Stimulated activated CD8-positive, alpha-beta memory T cell treated with anti-CD3 and anti-CD28 coated beads, Interleukin-7, amount 100 ng/mL, for 1 hour (primary cell): ENCODE measurements at places on chromosomes 11 and 22.

DNA sequence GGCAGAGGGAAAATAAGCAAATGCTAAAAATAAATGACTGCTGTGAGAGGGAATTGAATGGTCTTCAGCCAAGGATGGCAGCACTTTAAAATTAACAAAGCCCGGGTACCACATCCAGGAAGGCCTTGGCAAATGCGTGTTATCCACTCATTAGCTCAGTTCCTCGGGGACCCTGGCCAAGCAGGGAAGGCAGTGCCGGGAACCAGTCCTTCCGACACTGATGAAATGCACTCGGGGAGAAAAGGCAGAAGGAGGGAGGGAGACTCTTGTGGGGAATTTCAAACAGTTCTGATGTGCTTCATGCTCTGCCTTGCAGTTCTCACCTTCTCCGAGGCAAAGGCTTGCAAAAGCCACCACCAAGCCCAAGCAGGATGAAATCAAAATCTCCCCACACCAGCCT is 38.3 kb downstream of the CLPB start:
- no peak for DNase-seq

GRCh38 chr22:36864454-36865215 is 3.8 kb downstream of the NCF4 start:
- DNase-seq = no peak

DNA sequence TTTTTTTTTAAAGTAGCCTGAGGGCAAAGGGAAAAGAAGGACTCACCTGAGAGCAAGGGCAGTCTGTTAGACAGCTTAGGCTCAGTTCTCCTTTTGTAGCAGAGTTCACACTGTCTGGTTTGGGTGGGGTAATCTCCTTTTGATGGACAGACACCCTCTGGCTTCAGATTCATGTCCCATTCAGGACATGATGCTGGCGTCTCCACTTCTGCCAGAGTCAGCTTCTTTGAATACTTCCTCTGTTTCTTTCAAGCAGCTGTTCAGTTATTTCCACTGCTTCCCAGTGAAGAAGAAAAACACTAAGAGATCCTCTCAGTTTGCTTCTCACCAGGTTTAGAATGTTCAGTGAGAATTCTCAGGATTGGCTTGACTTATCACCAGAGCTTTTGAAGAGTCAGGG is 79.0 kb upstream of the HSD17B12 start:
- no peak for DNase-seq

GRCh38 chr11:119481667-119482400 is 58.9 kb upstream of the THY1 start:
- DNase-seq = no peak

DNA sequence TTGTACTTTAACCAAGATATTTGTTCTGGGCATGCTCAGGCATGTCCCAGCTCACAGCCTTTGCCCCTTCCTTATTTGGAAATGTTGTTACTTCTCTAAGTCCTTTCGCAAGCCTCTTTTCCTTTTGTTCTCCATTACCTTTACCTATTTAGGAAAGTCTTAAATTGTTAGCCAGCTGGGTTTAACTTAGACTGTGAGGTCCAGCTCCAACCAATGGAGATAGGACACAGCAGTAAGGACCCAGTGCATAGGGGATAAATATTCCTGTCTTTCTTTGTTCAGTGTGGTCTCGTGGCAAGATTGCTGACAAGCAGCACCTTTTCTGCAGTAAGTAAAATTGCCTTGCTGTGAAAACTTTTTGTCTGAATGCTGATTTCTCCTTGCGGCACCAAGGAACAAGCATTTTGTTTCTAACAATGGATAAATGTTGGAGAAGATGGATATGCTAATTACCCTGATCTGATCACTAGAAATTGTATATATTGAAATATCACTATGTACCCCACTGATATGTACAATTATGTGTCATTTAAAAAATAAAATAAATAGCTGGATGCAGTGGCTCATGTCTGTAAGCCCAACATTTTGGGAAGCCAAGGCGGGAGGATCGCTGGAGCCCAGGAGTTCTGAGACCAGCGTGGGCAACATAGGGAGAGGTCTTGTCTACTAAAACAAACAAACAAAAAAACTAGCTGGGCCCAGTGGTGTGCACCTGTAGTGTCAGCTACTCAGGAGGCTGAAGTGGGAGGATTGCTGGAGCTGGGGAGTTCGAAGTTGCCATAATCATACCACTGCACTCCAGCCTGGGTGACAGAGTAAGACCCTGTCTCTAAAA is 31.9 kb upstream of the FTH1 start:
- DNase-seq = no peak

DNA sequence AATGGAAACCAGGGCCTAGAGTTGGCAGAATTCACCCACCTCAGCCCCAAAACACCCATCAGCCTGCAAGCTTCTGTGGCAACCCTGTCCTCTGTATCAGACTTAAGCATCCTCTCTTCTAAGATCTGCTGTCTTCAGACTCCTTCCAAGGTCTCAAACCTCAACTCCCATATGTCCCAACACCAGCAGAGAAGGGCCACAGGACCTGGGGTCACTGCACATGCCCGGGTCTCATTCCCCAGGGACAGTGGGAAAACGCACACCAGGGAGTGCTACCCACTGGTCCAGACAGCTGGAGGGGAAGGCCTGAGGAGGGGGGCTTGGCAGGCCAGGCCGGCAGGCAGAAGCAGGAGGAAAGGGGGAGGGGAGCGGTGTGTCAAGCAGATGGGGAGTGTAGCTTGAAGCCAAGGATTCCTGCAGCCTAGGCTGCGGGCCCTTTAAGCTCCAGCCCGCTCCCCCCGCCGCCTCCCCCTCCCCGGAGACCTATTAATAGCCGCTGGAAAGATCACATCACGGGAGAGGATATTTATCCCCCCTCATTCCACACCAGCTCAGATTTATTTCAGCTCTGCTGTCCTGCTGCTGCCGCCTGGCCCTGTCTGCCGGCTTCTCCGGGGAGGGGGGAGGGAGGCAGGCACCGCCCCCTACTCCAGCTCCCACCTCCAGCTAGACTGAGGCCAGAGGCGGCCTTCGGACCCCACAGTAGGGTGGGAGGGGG is 16.7 kb downstream of the BCL9L start:
- DNase-seq = no peak

- no peak for DNase-seq
Measured at GRCh38 chr11:69540118-69541000, 58.9 kb downstream of the LINC01488 start.

- DNase-seq = no peak
Measured at GRCh38 chr11:61119055-61119454, 16.8 kb downstream of the CD5 start.

- DNase-seq = no peak
Measured at GRCh38 chr11:26276798-26277424, 55.0 kb upstream of the ANO3 start.

DNA sequence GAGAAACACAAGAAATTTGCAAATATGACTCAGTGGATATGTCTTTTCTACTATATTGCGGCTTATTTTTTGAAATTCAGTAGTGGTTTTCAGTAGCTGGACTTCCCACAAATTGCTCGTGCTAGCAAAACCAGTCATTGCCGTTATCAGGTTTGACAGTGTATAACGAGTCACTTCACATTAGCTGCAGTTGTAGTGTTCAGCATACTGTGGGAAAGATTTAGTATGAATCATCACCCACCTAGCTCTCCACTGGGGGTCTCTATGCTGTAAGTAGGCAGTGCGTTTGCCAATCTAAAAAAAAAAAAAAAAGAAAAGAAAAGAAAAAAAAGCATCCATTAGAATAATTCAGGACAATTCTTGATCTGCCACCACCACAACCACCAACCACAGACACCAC is 1318.9 kb downstream of the LRRC4C start:
- DNase-seq = no peak

- DNase-seq = no peak
Measured at GRCh38 chr11:128662076-128662475, 31.8 kb upstream of the FLI1 start.

DNA sequence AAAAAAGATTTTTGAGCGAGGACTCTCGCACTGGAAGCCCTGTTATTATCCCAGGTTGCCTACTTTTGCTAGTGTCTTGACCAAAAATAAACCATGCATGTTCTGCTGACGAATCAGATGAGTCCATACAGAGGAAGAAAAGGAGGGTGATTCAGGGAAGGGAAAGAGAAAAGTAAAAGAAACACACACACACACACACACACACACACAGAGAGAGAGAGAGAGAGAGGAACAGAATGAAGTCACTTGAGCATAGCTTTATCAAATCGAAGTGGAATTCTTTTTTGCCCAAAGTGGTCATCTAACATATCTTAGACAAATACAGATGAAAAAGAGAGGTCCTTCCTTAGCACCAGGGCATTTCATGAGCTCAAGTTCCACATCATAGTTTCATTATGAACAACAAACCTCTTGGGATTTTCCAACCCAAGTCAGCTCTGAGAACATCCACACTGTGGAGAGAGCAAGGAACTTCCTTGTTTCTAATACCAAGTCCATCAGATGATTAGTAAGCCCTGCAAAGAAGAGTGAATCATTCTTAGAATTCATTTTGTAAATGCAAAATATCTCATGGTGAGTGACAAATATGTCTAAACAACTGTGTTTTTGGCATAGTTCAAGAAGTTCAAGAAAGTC is 7.7 kb upstream of the MMP12 start:
- DNase-seq = no peak

DNA sequence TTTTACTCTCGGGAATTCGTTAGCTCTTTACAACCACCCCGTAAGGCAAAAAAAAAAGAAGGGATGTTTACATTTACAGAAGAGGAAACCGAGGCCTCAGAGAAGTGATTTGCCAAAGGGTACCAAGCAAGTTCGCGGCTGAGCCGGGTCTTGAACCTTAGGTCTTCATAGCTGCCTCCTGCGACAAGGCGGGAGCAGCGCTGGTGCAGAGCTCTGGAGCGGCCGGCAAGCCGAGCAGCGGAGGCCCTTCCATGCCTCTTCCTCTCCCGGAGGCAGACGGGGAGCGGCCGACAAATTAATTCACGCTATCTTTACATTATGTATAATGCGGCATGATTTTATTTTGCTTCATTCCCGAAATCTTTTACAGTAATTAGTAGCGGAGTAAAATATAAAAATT is 536.3 kb downstream of the INSC start:
- no peak for DNase-seq

DNA sequence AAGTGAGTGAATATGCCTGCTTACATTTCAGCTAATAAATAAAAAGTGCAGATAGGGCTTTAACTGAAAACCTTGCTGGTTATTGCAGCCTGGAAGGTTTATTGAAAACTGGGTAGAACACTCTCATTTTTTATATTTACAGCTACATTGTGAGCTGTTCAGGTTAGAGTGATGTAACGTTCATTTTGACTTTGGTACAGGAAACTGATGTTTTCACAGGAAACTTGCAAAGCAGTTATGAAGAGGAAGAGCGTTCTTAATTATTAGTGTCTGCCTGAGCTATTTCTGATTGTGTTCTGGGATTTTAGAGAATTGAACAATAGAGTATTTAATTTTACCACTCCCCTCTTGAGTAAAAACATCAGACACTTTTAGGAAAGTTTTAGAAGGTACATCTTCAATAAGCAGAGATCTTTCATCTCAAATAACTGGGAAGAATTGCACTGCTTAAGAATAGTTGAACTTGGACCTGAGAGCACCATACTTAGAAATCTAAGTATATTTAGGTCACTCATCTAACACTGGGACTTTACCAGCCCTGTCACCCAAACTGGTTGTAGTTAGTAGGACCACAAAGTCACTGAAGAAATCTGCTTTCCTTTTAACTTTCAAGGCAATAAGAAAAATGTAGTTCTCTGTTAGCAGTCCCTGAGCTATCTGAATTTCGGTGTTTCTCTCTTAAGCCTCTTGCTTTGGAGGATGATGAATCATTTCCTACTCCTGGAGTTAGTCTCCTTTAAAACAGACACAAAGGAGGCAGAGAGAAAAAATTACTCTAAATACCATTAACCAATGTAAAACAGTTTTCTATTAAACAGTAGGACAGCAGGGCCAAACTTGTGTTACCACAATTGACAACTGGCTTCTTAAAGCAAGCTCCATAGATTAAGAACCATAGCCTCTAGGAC is 128.6 kb upstream of the DDI1 start:
- no peak for DNase-seq

- DNase-seq = no peak
Measured at GRCh38 chr11:112216561-112217105, 9.6 kb upstream of the PTS start.

GRCh38 chr11:69880041-69880825 is 61.0 kb upstream of the FGF3 start:
- no peak for DNase-seq

DNA sequence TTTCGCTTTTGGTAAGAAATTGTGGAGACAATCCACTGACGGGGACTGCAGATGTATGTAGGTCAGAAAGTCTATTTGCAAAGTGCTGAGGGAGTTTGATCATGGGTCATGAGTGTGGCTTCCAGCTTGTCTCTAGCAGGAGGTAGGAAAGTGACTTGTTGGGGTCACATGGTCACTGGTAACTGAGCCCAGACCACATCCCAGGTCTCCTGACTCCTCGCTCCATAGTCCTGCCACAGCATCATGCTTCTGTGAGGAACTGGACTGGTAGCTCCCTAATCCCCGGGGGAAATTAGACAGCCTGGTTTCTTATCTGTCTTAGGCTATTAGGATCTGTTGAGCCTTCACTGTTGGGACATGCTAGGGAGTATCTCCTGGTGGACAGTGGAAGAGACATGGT is 142.1 kb downstream of the MYO18B start:
- DNase-seq = no peak

DNA sequence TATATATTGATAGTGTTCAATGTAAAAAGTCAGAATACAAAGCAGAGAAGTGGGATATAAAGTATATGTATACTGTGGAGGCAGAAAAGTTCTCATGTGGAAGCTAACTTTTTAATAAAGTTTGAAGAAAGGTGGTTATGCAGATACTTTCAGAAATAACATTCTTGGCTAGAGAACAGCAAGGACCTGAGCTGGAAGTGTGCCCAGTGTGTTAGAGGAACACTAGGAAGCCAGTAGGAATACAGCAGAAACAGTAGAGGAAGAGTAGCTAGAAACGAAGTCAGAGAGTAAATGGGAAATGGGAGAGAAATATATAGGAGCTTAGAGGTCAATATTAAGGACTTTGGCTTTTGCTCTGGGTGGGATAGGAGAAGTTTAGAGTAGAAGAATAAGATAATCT is 464.9 kb upstream of the CCDC90B start:
- DNase-seq = no peak

GRCh38 chr11:128759597-128759996 is 65.7 kb downstream of the FLI1 start:
- DNase-seq = no peak

GRCh38 chr11:133399855-133400625 is 132.3 kb downstream of the OPCML start:
- DNase-seq = no peak

GRCh38 chr11:114563077-114563476 is 3.4 kb upstream of the NXPE1 start:
- no peak for DNase-seq

DNA sequence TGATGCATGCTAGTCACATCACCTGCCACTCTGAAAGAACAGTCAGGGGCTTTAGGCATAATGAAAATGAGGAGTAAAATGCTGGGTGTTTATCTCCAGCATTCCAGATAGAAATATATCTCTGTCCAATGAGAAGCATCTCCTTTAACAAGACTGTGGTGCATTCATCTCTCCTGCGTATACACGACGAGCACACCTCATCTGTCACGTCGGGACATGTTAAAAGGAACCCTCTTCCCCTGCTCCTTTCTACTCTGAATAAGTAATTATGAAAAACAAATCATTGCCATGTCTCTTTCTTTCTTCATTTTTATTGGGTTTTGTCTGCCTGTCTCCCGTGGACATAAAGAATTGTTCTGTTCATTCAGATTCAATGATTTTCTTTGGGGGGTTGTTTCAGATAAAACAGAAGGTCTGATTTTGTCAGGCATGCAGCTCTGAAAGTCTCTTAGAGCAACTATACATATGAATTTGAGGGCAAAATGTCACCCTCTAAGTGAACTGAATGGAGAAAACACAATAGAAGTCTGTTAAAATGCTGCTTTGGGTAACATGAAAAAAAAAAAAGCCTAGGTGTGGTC is 195.0 kb downstream of the MAML2 start:
- DNase-seq = no peak

GRCh38 chr11:43576803-43577521 is 103.6 kb upstream of the HSD17B12 start:
- no peak for DNase-seq
